ENCODE measurements at places on chromosomes 12 and 14.

DNA sequence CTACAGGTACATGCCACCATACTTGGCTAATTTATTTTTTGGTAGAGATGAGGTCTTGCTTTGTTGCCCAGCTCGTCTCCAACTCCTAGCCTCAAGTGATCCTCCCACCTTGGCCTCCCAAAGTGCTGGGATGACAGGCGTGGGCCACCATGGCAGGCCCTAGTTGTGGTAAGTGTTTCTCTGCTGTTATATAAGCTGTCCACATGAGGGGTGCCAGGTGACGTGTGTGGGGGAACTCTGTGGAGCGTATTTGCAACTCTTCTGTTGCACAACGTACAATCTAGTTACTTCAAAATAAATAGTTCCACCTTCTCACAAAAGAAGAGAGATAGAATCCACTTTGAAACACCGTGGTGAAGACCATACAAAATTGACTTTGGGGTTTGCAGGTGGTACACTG lies 125.1 kb downstream of the NCOR2 start:
- no peak for DNase-seq

DNA sequence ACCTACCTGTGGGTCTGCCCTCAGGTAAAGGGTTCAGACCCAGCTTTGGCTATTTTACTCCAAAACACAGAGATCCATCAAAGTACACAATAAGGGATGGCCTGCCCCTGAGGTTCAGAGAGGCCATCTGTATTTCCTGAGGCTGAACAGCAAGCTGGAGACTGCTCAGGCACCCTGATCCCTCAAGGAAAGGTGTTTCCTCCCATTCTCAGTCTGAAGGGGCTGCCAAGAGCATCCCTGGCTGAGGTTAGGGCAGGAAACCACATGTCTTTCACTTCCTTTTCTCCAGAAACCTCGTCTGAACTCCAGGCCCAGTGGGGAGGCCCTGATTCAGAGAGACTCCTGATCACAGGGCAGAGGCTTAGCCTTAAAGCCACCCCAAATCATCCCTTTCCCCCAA lies 1.5 kb downstream of the RILPL1 start:
- no peak for DNase-seq

- no peak for DNase-seq
Observed at GRCh38 chr14:51561141-51561540, 90.6 kb upstream of the FRMD6 start.

DNA sequence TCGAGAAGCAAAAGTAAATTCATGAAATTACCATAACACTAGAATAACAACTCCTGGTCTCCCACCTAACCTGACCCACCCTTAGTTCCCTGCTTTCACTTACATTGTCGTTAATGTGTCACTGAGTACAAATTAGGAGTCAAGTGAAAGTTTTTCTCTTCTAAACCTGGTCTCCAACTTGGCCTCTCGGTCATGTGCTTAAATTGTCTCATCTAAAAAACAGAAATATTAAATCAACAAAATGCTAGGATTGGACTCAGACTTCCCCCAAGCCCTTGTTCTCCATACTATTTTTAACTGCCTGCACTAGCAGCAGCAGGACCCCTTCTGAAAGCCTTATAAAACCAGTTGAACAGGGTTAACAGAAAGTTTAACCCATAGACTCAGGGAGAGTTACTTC lies 1.8 kb upstream of the BTG1 start:
- DNase-seq: no peak

DNA sequence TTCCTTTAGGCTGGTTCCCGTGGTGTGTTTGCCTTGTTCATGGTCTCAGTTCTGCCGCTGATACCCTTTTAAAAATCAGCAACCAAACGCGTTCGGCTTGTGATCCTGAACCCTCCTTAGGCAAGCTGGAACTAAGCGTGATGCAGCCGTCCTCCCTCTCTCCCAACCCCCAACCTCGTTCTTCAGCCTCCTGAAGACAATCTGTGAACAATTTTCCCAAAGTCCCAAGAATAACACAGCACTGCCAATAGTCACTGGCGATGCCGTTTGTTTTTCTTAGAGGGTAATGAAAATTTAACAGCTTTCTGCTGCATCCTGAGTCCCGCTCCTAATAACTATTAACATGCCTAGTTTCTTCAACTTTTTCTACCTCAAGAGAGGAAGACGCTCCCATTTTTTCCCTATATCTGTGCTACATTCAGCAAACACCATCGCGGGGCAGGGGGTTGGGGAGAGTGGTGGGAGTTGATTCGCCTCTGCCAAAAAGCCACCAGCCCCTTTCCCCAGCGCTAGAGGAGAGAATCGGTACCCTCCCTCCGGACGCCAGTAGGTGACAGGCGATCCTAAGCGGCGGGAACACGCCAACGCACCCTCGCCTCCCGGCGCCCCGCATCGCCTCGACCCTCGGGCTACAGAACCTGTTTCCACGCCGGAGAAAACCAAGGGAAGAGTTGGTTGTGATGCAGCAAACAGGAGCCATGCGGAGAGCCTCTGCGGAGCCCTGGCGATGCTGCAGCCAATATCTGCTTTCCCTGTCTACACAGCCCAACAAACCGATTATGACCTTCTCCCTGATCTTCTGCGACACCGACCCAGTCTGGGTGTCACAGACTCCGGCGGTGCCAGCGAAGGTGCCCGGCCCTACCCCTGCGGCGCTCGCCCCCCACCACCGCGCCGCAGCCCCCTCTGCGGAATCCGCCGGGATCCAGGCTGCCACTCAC lies 752 bp downstream of the PRICKLE1 start:
- no peak for DNase-seq

DNA sequence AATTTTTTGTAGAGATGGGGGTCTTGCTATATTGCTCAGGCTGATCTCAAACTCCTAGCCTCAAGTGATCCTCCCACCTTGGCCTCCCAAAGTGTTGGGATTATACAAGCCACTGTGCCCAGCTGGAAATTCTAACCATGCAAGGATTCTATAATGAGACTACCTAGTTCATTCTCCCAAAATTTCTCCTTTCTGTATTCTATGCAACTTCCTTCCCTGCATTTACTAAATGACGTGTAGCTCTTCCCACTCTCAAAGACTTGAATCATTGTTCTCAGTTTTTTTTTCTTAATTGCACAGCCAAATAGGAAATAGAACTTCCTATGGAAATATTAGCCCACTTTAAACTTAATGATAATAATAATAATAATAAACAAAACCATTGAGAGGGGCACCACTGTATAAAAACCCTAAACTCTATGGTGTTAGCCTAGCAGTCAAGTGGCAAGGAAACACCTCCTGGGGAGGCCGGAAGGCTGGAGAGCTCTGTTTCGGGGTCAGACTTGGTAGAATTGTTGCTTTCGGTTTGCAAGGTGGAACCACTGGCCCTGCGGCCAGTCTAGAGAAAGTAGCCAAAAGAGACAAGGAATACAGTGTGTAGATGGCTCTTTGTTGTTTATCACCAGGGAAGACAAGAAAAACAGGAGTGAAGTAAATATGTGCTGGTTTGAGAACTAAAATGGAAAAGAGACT lies 40.0 kb upstream of the TESC start:
- no peak for DNase-seq

DNA sequence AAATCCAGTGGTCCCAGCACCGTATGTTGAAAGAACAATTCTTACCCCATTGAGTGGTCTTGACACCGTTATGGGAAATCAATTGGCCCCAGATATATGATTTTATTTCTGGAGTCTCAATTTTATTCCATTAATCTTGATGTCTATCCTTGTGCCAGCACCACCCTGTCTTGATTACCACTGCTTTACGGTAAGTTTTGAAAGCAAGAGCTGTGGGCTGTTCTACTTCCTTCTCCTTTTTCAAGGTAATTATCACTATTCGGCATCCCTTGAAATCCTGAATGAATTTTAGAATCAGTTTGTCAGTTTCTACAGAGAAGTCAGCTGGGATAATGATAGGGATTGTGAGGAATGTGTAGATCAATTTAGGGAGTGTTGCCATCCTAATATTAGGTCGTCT lies 160.8 kb upstream of the SFSWAP start:
- DNase-seq: no peak

DNA sequence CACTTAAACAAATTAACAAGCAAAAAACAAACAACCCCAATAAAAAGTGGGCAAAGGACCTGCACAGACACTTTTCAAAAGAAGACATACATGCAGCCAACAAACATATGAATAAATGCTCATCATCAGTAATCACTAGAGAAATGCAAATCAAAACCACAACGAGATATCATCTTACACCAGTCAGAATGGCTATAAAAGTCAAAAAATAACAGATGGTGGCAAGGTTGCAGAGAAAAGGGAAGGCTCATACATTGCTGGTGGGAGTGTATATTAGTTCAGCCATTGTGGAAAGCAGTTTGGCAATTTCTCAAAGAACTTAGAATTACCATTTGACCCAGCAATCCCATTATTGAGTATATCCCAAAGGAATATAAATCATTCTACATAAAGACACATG lies 34.6 kb upstream of the NT5DC3 start:
- no peak for DNase-seq

DNA sequence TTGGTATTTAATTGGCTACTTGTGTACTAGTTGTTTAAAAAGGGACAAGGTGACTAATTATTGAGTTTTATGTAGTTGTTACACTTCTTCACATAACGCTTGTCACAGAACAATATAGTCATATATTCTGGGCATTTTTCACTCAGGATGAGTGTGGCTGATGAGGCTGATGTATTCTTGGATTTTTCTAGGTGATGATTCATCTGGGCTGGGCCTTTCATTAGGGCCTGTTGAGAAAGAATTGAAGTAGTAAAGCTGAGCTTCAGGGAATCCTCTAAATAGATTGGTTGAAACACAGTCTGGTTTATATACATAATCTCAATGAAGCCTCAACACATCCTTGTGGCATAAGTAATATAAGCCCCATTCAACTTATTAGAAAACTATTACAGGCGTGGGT lies 445.7 kb downstream of the DAD1 start:
- DNase-seq: no peak

DNA sequence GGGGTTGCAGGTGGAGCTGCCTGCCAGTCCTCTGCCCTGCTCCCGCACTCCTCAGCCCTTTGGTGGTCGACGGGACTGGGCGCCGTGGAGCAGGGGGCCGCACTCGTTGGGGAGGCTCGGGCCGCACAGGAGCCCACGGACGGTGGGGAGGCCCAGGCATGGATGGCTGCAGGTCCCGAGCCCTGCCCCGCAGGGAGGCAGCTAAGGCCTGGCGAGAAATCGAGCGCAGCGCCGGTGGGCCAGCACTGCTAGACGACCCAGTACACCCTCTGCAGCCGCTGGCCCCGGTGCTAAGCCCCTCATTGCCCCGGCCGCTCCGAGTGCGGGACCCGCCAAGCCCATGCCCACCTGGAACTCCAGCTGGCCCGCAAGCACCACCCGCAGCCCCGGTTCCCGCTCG lies 221.8 kb downstream of the BTG1 start:
- DNase-seq: no peak

- DNase-seq: no peak
Observed at GRCh38 chr14:69695322-69696203, 71.4 kb upstream of the SRSF5 start.

- no peak for DNase-seq
Observed at GRCh38 chr14:60585676-60586075, 63.6 kb downstream of the SIX1 start.

DNA sequence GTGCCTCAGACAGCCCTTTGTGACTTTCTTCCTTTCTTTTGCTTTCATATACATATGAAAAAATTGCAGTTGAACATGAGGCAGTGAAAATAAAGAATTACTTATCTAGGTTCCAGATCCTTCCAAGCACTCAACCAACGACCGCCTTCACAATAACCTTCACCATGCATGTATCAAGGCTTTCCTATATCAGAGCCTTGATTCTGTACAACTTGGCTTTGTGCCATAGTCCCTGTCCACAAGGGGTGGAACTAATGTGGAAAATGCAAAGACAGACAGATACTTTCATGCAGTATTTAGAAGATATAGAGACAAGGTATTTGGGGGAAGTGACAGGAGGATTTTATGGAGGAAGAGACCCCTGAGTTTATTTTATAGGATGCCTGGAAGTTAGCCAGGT lies 48.6 kb upstream of the PLEKHA5 start:
- DNase-seq: no peak

- no peak for DNase-seq
Observed at GRCh38 chr12:109875572-109876131, 4.7 kb downstream of the GLTP start.

GRCh38 chr12:63163541-63163940 lies 12.5 kb upstream of the AVPR1A start:
- DNase-seq: no peak

- no peak for DNase-seq
Observed at GRCh38 chr14:65228436-65228835, 126.1 kb upstream of the MAX start.

DNA sequence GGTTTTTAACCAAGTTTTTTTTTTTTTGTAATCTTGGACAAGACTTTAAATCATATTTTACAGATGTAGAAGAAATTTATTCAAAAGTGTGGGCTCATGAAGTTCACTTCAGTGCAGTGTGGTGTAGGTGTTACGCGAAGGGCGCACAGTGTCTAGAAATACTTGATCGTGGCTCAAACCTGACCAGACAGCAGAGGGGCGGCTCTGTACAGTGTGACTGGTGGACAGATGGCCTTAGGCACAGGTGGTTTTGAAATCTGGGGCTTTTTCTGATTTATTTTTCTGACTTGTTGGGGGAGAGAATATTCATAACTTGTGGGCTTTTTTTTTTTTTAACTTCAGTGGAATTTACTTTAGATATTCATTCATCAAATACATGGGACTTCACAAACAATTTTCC lies 179.2 kb downstream of the PELI2 start:
- no peak for DNase-seq

- no peak for DNase-seq
Observed at GRCh38 chr14:56752428-56752827, 57.9 kb downstream of the OTX2 start.

GRCh38 chr14:98293576-98293975 lies 978.4 kb downstream of the BCL11B start:
- DNase-seq: no peak

DNA sequence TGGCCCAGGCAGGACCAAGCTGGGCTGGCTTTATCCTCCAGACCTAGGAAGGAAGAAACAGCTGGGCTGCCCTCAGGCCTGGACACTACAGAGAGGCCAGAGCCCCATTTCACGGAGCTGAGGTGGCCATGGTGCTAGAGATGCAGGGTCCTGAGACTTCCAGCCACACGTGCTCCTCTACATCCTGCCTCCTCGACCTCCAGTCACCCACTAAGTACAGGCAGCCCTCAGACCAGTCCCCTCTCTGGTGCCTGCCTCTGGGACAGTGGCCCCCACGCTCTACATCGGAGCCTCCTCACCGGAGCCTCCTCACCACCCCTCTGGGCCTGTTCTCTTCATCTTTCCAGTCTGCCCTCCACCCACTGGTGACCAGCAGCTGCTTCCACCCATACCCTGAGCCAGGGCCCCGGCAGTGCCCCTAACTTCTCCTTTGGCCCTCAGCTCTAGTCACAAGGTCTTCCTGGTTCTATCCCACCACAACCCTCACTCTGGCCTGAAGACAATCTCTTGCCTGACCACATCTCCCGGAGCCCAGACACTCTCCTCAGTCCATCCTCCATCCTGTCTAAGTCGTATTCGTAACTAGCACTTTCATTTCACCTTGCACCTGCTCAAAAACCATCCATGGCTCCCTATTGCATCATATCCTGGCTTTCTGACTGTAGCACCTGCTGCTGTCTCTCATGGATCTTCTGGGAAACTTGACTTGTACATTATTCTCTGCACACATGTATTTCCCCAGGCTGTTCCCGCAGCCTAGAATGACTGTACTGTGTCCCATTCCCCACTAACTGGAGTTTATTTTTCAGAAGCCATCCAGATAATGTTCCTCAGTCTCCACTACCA lies 43.9 kb downstream of the DIO3 start:
- DNase-seq: no peak

GRCh38 chr14:31935391-31935790 lies 141.7 kb upstream of the ARHGAP5 start:
- DNase-seq: no peak

- no peak for DNase-seq
Observed at GRCh38 chr14:78143489-78144145, 26.6 kb upstream of the NRXN3 start.
